T-helper 1 cell (primary cell): ENCODE measurements at places on chromosomes 6 and 20.

GRCh38 chr6:164561656-164562055, 747.7 kb downstream of the C6orf118 start:
- DNase-seq = no peak

DNA sequence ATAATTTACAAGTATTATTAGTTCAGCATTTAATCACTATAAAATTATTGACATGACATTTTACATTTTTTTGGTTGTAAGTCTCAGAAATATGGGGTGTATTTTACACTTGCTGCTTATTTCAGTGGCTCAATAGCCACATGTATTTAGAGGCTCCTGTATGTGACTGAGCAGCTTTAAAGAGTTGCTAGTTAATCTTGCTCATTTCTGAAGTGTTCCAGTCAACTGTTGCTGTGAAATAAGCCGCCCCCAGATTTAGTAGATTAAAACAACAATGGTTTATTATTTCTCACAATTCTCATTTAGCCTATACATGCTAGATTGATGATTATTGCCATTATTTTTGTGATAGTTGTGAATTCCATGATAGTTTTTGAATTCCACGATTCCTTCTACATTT, 23.0 kb downstream of the CD109 start:
- DNase-seq = no peak

- DNase-seq = no peak
These were observed 10.0 kb upstream of the PFDN4 start for GRCh38 chr20:54197621-54198604.

DNA sequence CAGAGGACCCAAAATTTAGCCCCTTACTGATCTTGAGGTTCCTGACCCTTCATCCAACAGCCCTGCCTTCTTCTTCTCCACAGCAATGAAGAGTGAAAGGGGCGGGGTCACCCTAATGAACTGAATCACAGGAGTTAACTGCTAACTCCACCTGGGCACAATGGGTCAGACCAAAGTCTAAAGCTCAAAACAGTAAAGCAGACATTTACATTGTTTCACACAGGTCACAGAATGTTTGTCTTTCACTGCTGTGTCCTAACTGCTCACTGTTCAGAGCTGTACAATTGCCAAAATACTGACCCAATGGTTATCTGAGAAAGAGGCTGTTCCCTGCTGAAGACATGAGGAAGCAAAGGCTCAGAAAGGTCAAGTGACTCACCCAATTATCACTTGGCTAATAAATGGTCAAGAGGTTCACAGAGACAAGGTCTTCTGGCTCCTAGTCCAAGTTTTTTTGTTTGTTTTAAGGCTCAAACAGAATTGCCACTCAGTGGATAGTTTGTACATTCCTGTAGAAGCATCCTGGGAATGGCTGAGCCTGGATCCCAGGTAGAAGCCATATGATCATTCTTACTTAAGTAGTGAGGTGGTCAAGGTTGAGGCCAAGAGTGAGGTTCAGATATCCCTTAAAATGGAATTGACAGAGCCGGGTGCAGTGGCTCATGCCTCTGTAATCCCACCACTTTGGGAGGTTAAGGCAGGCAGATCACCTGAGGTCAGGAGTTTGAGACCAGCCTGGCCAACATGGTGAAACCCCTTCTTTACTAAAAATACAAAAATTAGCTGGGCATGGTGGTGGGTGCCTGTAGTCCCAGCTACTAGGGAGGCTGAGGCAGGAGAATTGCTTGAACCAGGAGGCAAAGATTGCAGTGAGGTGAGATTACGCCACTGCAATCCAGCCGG, 35.1 kb upstream of the FAM83C start:
- DNase-seq = no peak

DNA sequence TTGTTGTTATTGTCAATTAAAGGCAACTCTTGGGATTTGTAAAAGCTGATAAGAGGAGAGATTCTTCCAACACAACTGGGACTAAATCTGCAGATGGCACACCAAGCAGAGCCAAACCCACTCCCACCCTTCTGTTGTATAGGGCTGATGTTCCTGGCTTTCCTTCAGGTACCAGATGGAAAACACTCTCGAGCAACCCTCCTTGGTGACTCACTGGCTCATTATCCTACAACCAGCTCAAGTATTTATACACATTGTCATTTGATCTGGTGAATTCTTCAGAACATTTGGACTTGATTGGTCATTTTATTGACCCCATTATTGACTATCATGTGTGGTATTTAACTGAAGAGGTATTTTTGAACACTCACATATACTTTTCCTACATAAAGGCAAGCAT, 190.3 kb upstream of the PCSK2 start:
- no peak for DNase-seq

GRCh38 chr6:1126036-1126435, 185.9 kb upstream of the FOXQ1 start:
- no peak for DNase-seq

- DNase-seq = no peak
These were observed 243.8 kb upstream of the FOXQ1 start for GRCh38 chr6:1068068-1068467.

- DNase-seq = no peak
These were observed 169.5 kb upstream of the BEND3 start for GRCh38 chr6:107284805-107285204.

- DNase-seq = no peak
These were observed 147.1 kb upstream of the SASH1 start for GRCh38 chr6:148195511-148195910.

DNA sequence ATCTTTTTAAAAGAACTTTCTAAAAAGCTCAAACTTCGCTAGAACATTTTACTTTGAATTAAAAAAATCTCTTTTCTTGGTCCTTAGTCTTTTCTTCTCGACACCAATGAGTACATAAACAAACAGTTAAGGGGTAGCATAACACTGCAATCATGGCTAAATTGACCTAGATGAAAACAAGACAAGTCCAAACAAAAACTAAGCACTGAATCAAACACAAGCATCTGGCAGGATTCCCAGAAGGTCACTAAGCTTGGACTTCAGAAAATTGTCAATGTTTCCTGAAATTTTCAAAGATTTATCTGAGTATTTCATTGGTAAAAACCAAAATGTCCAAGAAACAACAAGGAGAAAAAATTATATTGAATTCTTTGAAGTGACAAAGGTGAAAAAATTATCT, 5.0 kb downstream of the COL21A1 start:
- no peak for DNase-seq

DNA sequence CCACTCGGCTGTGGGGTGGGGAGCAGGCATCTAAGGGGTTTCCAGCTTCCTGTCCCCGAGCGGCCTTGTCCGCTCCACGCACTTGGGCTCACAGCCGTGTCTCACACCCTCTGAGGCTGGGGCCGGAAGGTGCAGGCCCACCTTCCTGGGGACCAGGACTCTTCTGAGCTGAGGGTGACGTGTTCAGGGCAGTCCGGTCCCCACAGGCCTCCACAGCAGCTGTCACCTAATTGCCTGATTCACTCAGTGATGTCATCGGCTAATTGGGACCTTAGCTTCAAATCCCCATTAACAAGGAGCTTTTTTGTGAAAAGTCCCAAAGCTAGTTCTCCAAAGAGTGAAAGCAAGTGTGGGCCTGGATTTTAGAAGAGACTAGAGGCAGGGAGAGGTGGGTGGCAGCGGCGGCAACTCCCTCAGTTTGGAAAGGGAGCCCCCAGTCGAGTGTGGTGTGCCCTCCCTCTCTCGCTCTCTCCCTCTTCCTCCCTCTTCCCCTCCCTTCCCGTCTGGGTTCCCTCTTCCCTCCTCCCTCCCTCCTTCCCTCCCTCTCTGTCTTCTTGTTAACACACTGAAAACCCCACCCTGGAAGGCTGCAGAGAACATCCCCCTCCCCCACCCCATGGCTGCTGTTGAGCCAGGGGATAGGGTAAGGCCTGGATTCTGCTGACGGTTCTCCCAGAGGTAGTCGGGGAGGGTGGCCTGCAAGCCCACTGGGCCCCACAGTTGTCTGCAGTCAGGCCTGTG, 39.0 kb downstream of the MYT1 start:
- DNase-seq = no peak

DNA sequence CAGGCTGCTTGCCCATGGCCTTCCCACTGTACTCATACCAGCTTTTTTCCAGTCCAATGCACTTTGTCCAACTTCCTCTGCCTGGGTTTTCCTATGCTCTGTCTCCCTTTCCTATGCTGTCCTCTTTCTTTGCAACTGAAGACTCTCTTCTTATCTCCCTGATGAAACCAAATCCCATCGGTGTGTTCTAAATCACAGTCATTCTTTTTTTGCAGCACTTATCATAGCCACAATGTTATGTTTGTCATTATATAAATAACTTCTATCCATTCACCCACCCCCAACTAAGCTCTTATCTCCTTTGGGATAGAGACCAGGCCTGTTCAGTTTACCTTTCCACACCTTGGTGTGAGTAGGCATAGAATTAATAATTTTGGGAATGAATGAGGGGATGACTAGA, 121.0 kb downstream of the GPX5 start:
- DNase-seq = no peak

DNA sequence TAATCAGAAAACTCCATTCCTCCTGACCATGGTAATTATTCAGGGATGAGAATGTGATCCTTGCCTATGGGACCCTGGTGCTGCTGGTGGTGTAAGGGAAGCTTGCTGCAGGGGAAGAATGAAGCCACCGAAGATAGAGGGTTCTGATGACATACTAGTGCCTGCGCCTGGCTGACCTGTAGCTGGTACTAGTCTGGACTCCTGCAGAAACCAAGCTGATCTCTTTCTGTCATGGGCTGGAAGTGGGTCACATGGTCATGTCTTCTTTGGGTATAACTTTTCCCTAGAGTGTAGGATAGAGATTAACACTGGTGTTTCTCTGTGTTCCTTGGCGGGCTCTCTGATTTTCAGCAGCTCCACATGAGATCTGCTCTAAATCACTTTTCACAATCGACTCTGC, 8.6 kb upstream of the SLC4A11 start:
- DNase-seq = no peak

- no peak for DNase-seq
These were observed 153.3 kb downstream of the PKHD1 start for GRCh38 chr6:51934098-51934497.

DNA sequence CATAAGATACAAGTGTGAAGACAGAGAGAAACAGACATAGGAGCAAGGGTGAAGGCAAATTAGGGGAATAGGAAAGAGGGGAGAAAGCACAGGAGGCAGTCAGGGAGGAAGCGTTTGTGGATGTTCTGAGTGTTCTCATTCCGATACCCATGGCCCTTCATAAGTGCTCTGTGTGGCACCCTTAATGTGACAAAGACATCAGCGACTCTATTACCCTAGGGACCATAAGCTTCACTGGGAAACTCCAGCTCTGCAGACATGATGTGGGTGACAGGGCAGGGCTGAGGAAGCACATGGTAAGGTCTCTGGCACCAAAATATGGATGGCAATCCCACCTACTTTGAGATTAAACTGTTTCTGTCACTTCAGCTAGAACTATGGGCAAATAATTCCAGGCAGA, 33.0 kb downstream of the F13A1 start:
- no peak for DNase-seq
